ENCODE measurements at places on chromosomes 2 and 18. TPM values are rescaled to one million over a fixed set of nuclear protein-coding genes. Genes with fewer than 3 reads are reported as not detected.

Gene RGPD3
- polyA plus RNA-seq = not detected

Gene HOXD11
- not detected for polyA plus RNA-seq

Gene PKP4
- 0.13 TPM for polyA plus RNA-seq

Gene SPTBN1
- polyA plus RNA-seq = 57.5 TPM

Gene FAM161A
- 0.66 TPM for polyA plus RNA-seq

Gene RNF144A
- 6.4 TPM for polyA plus RNA-seq

Gene ERICH2
- polyA plus RNA-seq = not detected

Gene VAMP5
- 154 TPM for polyA plus RNA-seq

Gene STAMBP
- polyA plus RNA-seq = 46.8 TPM

Gene GAL3ST2
- not detected for polyA plus RNA-seq

Gene ORC2
- polyA plus RNA-seq = 5.7 TPM

Gene ZBTB7C
- not detected for polyA plus RNA-seq

Gene NRP2
- polyA plus RNA-seq = not detected
